ENCODE measurements at places on chromosomes 1 and 21.

GRCh38 chr1:80893115-80893514 is 907.6 kb upstream of the ADGRL2 start:
- no peak for DNase-seq

- no peak for DNase-seq
These were observed 161.2 kb upstream of the IGSF21 start for GRCh38 chr1:17946434-17946833.

DNA sequence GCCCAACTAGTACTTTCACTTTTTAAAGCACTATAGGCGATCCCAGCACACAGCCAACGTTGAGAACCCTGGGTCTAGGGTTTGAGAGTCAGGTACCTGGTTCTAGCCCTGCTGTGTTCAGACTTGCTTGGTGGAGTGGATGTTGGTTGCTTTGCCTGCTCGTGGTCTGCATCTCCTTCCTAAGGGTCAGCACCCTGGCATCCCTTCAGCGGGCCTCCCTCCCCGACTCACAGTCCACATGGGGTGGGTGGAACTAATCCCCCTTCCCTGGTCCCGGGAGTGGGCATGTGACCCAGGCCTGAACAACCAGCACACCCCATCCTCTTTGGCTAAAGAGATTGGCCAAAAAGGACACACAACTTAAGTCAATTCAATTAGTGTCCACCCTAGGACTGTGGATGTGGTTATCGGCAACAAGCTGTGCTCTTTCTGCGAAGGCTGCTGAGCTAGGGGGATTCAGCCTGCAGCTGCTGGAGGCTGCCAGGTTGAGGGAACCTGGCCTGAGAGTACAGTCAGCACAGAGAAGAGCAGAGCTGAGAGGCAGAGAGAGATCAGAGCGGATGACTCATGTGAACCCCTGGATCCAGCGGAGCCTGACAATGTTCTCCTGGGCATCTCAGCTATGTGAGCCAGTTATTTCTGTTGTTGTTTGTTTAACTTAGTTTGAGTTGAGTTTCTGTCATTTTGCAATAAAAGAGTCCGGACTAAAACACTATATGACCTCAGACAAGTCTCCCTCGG is 138.9 kb downstream of the ACTL8 start:
- DNase-seq = no peak

DNA sequence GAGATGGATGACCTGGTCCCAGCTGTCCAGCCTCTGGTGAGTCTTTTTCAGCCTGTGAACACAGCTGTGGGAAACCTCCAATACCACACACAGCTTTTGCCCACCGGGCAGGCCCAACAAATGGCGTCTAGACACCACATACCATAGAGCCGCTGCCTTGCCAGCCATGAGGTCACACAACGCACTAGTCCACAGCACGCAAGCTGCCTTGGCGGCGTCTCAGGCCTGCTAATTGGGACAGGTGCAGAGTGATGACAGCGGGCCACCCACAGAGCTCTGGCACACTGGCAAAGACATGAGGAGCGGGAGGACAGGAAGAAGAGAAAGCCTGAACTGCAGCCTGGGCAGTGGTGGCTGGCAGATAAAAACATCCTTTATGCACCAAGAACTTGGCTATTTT is 125.5 kb downstream of the ADAMTS1 start:
- DNase-seq = no peak

GRCh38 chr1:234525099-234525799 is 46.3 kb upstream of the TARBP1 start:
- no peak for DNase-seq

DNA sequence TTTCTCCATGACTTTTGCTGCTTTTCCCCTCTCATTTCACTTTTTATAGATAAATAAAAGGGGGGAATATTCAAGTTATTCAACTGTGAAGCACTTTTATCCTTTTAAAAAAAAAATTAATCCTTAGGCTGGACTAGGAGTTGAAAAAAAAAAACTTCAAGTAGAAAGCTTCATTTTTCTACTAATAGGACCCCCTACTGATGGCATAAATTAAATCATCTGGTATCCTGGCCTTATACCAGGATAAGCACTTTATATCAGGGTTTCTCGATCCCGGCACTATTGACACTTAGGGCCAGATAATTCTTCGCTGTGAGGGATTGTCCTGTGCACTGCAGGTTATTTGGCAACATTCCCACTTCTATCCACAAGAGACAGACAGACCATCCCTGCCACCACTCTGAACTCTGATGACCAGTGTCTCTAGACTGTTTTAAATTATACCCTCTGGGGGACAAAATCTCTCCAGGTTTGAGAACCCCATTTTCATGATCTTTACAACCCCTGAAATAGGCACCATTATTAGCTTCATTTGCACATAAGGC is 17.6 kb downstream of the USP33 start:
- DNase-seq = no peak

DNA sequence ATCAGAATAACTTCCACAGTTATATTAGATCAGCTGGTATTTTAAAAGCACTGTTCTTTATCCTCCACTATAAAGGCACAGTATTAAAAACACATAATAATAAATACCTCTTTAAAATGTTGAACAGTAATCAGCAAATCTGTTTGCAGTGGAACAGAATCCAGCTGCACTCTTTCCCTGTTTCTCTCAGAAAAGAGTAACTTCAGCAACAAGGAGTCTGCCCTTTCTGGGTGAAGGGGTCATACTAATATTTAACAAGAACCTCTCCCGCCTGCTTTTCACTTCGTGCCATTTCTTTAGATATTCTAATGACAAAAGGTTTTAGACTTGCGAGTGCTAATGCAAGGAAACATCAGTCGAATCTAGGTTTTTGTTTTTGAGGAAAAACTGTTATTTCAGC is 194.2 kb upstream of the FMN2 start:
- no peak for DNase-seq

GRCh38 chr1:229759037-229759435 is 133.0 kb downstream of the URB2 start:
- DNase-seq = no peak

DNA sequence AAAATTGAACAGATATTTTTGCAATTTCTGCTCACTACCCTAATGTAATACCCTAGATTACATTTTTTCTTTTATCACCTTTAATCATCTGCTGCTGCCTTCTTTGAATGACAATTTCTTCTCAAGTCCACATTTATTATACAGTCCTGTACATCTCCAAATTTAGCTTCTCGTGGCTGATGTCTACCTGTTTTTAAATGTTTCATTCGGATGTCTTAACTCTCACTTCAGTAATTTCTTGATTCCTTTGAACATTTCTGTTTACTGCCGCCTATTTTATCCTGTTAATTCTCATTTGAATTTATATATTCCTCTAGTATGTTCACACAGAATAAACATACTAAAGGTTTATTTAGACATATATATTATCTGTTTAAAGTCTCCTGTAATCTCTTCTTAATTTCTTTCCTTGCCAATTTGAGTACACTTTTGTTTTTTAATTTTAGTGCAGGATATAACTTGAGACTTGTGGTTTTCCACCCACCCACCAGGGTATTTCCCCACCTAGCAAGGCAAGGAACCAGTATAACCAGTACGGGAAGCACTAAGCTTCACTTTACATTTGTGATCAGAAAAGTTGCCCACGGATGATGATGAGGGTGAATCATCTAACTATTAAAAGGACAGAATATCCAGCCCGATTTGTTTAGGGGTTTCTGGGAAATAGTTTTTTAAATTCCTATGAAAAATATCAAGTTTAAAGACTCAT is 12.7 kb downstream of the INSL5 start:
- DNase-seq = no peak

DNA sequence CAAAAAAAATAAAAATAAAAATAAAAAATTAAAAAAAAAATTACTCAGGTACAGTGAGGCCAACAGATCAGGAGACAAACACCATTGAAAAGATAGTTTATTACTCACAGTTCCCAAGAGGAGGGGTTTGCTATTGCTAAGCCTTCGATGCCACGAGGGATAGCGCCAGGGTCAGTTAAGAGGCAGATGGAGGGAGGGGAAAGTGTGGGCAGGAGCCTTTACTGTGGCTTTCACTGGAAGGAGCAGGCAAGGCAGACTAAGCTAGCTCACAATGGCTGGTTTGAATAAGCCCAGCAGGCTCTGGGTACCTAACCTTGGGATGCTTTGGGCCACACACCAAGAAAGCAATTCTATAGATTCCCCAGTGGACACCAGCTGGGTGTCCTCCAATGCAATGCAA is 12.7 kb upstream of the RNF187 start:
- no peak for DNase-seq

GRCh38 chr1:174074757-174075156 is 52.6 kb upstream of the RC3H1 start:
- DNase-seq = no peak

GRCh38 chr1:107262467-107263286 is 121.8 kb downstream of the NTNG1 start:
- DNase-seq = no peak

DNA sequence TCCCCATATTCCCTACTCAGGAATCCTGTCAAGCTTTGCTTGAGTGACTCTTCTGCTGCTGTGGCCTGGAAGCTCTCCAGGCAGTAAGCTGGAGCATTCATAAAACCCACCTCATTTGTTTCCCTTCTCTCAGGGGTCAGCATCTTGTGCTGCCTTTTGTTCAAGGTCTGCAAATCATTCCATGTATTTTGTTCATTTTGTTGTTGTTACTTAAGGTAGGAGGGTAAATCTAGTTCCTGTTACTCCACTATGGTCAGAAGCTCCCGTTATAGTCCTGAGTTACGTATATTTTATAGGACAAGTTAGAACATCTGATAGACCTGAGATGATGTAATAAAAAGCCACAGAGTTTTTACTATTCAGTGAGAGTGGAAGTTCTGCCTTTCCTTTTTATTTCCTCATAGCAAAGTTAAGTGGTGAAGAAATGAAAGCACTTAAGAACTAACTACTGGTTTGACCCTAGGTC is 9.9 kb downstream of the SYNJ1 start:
- DNase-seq = no peak

DNA sequence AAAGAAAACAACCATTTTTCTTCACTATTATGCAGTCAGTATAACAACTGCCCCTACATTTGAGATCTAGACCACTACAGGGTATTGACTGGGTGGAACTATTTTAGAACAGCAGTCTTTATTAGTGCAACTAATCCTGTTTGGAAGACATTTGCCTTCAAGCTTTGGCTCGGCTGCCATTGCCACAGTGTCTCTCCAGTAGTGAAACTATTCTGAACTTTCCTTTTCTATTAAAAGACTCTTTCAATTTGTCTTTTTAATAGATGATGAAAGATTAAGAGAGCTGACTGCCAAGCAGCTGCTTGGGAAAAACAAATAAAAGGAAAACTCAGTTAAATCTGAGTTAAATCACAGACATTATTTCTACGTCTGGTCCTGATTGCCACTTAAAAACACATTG is 49.3 kb downstream of the LPGAT1 start:
- no peak for DNase-seq

- no peak for DNase-seq
These were observed 19.2 kb downstream of the PKP1 start for GRCh38 chr1:201302163-201303152.

Data from stimulated activated CD8-positive, alpha-beta memory T cell treated with anti-CD3 and anti-CD28 coated beads, Interleukin-7, amount 100 ng/mL, for 1 hour (primary cell).